ENCODE measurements at places on chromosomes 4 and X.

GRCh38 chrX:66863721-66864120 is 224.8 kb upstream of the EDA2R start:
- no peak for DNase-seq

- DNase-seq, result no peak
Measured at GRCh38 chr4:10007793-10008608, 13.3 kb downstream of the SLC2A9 start.

DNA sequence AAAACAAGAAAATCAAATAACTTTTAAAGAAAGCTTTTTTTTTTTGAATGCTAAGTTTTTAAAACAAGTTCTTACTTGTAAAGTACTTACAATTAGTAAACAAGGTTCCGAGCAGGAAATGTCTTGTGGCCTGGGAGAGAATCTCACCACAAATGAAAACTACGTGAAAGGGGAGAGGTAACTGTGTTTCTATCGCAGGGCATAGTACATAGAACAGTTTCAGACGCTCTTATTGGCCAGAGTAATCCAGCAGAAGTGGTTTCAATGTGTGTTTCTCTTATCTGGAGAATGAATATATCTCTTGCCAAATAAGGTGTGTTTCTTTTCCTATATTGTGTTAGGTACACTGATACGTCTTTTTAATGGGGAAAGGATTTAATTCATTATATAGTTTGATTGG is at the start of gene PLAC8:
Gene PLAC8, minus strand, starts transcription at position 154 of the 400 bp plus-strand sequence. CDS start 6,808 bp downstream, outside the sequence.
- no peak for DNase-seq

GRCh38 chr4:151519728-151520415 is 110.9 kb downstream of the FHIP1A start:
- DNase-seq, result no peak

DNA sequence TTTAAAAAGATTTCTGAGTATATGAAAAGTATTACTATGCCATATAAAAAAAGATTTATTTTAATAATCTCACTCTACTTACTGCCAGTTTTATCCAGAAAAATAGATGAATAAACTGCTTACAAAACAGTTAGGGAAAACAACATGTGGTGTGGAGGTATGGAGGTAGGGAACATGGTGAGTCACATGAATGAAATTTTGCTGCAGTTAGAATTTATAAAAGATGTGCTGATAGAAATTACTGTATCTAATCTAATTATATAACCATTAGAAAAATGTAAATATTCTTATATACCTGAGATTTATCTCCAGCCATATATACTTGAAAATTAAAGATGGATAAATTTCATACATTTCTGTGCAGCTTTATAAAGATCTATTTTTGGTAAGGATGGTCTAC is 184.0 kb upstream of the ANK2 start:
- DNase-seq, result no peak

DNA sequence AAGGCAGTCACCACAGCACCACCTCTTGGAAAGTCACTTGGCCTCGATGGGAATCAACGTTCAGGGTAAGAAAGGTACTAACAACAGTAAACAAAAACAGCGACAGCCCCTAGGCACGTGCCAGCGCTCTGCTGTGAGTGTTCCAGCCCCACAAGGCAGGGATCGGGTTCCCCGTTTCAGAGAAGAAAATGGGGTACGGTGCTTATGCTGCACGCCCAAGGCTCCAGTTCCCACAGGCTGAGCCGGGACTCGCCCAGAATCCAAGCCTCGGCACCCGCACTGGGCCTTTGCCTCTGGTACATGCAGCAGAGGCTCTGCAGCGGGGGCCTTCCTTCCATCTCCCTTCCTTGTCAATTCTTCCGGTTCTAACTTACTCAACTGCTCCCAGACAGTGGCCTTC is 37.3 kb downstream of the WDR1 start:
- no peak for DNase-seq

DNA sequence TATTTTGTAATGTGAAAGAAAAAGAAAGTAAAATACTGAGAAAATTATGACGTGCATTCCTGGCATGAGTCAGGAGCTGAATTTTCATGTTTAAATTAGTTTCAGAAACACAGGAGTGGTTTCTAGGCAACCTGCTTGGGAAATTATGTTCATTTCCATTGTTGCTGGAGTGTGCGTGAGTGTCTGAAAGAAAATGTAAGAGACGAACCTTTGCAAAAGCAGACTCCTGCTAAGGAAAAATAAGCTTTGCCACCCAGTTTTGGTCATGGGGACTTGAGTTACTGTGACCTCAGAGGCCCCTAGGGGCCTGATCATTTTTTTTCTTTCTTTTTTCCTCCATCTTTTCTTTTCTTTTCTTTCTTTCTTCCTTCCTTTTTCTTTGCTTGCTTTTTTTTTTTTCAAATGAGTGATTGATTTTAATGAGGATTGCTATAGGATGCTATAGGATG is 18.8 kb upstream of the CHRNA9 start:
- DNase-seq, result peak; percentile 59

DNA sequence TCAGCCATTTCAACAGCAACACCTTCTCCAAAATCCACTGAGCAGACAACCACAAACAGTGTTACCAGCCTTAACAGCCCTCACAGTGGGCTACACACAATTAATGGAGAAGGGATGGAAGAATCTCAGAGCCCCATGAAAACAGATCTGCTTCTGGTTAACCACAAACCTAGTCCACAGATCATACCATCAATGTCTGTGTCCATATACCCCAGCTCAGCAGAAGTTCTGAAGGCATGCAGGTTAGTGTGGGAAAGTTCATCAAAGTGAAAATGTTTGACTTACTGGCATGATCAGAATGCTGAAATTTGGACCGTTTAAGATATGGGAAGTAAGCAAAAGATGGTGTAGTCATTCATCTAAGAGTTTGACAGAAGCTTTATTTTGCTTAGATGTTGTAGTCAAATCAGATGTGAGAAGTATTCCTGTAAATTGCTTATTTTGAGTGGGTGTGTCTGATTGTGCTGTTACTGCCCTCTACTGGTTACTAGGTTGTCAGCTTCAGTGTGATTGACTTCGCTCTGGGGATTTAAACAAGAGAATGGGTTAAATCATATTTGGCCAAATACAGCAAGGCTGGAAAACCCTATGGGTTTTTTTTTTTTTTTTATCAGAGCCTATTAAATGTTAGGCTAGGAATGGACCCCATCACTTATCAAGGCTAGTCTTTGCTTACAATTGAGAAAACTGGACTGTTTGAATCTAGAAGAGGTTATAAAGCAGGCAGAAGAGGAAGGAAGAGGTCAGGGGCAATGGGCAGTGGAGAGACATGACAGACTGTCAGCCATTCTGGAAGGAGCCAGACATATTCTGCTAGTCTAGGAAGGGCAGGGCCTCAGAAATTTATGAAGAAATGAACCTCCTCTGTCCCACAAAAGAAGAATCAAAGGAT is 130.3 kb downstream of the DIPK2B start:
- DNase-seq, result peak; percentile 51

GRCh38 chr4:1969928-1970723 is 38.6 kb downstream of the NELFA start:
- DNase-seq, result no peak

DNA sequence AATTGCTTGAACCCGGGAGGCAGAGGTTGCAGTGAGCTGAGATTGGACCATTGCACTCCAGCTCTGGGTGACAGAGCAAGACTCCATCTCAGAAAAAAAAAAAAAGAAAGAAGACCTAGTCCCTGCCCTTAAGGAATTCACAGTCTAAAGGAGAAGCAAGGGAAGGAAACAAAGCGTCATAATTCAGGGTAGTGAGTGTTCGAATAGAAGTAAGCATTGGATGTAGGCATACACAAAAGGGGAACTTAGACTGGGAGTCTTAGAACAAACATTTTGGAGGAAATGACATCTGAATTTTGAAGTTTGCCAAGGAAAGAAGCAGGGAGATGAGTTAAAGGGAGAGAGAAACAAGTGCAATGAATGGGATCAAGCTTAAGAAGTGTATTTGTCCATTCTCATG is 32.4 kb downstream of the PPM1K start:
- DNase-seq, result no peak

Data from A172 (cell line).